ENCODE measurements at places on chromosomes 11 and 22.

DNA sequence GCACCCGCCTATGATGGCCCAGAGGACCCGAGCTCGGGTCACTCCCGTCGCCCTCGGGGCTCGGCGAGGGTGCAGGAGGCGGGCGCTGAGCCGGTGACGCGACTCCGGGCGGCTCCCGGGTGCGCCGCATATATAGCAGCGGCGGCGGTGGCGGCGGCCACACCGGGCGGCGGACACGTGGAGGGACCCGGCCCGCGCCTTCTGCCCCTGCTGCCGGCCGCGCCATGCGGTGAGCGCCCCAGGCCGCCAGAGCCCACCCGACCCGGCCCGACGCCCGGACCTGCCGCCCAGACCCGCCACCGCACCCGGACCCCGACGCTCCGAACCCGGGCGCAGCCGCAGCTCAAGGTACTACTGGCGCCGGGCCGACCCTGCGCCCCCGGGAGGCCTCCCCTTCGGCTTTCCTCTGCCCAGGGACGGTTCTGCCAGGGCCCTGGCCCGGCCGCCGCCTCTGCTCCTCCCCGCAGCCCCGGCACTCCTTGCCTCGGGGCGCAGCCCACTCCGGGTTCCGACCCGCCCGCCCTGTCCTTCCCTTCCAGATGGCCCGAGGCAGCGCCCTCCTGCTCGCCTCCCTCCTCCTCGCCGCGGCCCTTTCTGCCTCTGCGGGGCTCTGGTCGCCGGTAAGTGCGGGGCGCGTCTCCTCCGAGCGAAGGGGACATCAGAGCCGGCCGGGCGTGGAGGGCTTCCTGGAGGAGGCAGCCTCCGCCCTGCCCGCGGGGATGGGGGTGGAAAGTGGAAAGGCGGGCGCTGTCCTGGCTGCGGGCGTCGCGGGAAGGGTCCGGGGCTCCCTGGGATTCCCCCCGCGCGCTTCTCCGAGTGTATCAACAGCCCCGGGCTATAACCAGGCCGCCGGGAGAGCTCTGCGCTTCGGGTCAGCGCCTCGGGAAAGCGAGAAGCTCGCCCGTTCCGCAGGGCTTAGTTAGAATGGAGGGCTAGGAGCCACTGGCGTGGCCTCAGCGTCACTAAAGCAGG, at the start of gene GAL:
Gene GAL, plus strand, starts transcription at position 160 of the 972 bp plus-strand sequence. Its CDS starts 380 bp downstream, at position 540.
- no peak for DNase-seq

DNA sequence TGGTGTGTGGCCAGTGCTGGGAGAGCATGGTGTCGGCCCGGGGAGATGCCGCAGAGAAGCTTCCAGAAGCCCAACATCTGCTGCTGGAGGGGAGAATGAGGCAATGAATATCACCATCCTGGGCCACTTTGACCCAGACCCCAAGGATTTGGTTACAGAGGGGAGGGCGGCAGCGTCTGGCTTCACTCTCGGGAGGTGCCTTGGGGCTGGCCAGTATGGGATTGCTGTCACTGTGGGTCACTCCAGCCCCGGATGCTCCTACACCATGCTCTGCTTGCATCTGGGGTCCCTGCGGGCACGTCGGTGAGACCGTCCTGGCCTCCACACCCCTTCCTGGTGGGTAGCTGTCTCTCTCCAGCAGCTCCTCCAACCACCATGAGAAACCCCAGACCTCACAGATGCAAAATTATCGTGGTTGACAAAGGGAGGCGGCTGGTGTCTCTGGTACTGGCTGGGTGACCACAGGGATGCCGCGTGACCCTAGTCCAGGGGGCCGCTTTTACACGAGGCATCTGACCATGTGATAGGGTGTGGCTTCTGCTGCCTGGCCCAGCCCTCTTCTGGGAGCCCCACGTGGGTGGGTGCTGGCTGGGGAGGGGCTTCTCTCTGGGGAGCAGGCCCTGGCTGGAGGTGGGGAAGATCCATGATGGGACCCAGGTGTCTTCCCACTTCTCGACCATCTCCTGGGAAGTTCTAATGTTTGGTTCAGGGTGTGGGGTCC, 5.7 kb downstream of the KCNQ1 start:
- no peak for DNase-seq

GRCh38 chr11:106920899-106921509, 97.3 kb downstream of the GUCY1A2 start:
- DNase-seq = no peak

GRCh38 chr11:77397631-77398030, 76.3 kb downstream of the PAK1 start:
- DNase-seq = no peak

GRCh38 chr22:41535244-41535643, 9.0 kb downstream of the POLR3H start:
- no peak for DNase-seq

- peak; percentile 96 for DNase-seq
Observed at GRCh38 chr22:27512283-27512761, 289.2 kb downstream of the MN1 start.

DNA sequence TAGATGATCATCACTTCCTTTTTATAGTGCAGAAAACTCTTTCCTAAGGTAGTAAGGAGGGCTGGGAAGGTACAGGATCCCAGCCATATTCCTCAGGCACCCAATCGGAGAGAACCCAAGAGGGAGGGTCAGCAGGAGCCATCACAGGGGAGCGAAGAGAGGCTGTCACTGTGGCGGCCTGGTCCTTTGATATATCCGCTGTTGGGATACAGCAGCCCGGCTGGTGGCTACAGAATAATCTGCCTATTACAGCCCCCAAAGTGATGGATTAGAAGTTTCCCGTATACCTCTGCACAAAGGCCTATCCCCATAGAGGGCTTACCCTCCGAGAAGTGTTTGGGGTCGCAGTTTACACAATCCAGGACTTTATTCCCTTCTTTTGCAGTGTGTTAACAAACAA, 48.5 kb downstream of the OR4D9 start:
- no peak for DNase-seq

- no peak for DNase-seq
Observed at GRCh38 chr22:46843821-46844255, 81.4 kb downstream of the TBC1D22A start.

GRCh38 chr11:90120191-90120590, 14.3 kb upstream of the NAALAD2 start:
- DNase-seq = no peak

- no peak for DNase-seq
Observed at GRCh38 chr22:50250555-50251476, at the start of gene HDAC10. TSS of gene HDAC10 (minus strand) at chr22:50251265. CDS start at chr22:50251032, 233 bp downstream.

DNA sequence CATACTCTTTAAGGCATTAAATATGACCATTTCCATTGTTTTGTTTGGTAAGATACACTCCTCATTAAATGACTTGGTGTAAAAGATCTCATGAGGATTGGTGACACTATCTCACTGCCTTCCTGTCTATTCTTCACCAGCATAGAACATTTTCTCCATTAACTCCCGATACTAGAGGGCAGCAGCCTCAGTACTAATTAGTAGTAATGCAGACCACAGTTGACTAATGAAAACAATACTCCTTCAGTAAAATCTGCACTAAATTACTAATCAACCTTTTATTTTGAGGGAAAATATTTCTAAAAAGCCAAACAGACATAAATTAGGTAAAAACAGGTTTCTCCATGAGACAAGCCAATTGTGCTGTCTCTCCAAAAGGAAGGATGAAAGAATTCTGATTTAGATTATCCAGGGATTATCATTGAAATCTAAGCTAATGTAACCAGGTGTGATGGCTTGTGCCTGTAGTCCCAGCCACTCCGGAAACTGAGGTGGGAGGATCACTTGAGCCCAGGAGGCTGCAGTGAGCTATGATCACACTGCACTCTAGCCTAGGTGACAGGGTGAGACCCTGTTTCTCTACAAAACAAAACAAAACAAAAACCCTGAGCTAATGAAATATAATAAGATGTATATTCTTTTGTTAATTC, 9.4 kb downstream of the PGM2L1 start:
- DNase-seq = no peak

DNA sequence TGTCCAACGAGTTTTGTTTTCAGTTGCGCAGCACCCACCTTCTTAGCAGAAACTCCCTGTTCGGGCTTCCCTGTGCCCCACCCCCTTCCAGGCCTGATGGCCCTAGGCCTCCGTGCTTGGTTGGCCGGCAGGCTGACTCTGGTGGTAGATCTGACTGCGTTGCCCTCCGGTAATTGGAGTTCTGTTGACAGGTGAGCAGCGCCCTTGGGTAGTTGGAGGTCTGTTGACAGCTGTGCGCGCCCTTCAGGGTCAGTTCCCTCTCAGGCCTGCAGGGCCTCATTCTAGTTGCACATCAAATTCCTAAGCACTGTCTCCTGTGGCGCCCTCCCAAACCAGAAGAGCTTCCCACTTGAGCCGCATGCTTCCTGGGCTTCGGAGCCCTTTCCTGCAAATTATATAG, 776 bp downstream of the DGCR6 start:
- no peak for DNase-seq

DNA sequence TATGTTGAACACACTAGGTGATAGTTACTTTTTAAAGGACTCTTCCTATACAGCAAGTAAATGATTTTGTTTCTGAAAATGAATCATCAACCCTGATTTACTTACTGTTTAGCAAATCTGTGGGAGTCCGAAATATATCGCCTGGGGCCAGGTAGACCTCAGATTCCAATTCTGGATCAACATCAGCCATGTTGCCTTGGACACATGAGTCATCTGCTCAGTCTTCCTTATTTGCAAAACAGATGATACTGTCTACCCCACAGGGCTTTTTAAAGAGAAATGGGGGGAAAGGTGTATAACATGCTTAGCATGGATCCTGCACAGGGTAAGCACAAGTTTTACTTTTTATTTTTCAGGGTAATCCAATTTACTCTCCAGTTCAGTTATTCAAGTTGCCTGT, 324.2 kb downstream of the TENM4 start:
- DNase-seq = peak; percentile 26

- no peak for DNase-seq
Observed at GRCh38 chr11:45518833-45519535, 146.4 kb downstream of the CHST1 start.

DNA sequence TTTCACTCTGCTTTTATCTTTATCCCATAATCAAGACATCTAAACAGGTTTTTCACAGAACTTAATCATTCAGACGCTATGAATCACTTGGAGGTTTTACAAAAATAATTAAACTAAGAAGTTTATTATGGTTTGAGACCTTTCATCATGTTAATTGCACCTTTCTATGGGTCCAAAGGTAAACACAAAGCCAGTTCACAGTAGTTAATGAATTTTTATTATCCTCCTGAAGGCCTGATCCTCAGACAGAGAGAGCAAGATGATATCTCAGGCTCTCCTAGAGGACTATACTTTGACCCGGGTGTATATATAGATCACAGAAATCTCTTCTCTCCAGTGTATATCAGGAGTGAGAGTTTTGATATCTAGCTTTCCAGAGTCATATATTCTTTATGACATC, 1044.3 kb upstream of the RAG2 start:
- no peak for DNase-seq

DNA sequence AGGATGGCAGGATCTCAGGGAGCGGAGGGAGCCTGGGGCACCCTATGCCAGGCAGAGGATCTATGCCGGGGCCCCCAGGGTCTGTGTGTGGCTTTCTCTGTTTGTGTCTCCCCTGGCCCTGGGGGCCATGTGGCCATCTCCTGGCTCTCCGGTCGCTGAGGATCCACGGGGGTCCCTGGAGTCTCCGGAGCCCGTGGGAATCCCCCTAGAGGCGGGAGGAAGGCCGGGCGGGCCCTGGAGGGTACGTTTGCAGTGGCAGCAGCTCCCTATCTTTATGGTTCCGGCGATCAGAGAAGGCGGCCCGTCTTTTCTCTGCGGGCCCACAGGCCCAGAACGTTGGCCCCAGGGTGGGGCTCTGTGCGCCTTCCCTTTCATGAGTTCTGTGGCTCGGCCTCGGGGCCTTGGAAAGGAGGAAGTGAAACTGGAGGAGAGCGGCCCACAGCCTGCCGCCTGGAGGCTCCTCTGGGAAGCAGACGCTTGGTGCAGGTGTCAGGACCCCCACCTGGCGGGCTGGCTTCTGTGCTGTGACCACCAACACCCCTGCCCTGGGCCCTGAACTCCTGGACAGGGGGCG, 82.1 kb downstream of the KCNQ1 start:
- DNase-seq = no peak

DNA sequence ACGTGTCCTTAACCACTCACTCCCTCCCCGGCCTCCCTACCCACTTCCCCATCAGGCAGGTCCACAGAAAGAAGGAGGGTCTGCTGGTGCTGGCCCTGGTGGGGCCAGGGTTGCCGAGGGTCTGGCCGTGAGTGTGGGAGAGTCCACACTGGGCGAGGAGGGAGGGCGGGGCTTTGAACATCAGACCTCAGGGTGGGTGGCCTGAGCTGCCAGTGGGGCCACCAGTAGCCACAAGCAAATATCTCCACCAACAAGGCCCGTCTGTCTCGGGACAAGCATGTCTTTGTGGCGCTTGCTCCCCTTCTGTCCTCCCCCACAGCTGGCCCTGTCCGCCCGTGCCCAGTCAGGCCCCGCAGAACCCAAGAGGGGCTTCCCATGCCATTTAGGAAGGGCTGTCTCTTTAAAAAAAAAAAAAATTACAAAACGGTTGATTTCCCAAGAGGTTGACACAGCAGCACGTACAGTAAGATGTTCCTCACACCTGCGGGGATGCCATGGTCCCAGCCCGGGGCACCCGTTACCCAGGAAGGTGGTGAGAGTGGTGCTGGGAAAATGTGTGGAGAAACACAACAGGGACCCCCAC, 17.7 kb upstream of the TALDO1 start:
- DNase-seq = no peak

DNA sequence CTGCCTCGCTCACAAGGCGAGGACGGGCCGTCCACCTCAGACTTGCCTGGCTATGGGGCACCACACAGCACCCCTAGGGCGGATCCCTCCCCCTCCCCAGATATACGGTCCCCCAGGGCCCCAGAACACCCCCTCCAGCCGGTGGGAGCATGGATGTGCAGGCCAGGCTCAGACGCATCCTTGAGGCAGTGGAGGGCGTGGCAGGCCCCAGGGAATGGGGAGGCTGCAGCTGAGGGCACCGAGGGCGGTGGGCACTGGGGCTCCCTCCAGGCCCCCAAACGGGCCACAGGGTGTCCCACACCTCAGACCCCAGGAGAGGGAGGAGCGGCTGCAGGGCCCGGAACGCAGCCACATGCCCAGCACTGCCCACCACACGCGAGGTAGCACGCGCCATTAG, 12.1 kb downstream of the TTLL8 start:
- no peak for DNase-seq

GRCh38 chr22:25348391-25348790, 129.0 kb downstream of the CRYBB2 start:
- no peak for DNase-seq

DNA sequence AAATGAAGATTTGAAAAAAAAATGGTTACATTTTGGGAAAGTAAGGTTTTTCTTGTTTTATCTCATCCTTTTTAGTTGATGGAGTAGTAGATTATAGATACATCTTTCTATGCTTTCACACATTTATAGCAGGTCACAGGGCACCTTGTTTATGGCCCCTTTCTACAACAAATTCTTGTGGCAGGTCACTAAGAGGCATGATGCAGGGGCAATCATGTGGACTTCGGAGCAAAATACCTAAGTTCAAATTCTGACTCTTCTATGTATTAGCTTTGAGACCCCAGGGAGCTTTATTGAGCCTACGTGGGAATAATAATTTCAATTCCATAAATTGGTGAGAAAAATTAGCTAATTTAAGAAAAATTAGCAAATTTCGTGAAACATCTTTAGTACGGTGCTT, 177.4 kb downstream of the DSCAML1 start:
- no peak for DNase-seq

All from epithelial cell of prostate (primary cell).